ENCODE measurements at places on chromosomes 2 and 18.

DNA sequence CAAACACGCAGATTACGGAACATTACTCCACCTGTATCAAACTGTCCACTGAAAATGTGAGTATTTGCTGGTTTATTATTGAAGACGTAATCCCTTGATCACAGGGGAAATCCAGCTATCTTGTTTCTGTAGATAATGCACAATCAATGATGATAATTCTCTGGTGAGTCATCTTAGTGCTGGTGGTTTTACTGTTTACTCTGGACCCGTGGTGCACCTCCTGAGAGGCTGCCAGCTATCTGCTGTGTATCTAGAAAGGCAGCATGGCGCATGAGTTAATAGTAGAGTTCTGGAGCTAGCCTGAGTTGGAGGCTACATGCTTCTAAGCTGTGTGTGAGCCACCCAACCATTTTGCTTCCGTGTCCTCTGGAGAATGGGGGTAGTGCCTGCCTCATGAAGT lies 6.5 kb downstream of the NCAPH start:
- no peak for DNase-seq

- no peak for DNase-seq
Observed at GRCh38 chr18:12093520-12094257, at the start of gene ANKRD62. Gene ANKRD62, plus strand, starts transcription at chr18:12093843. Its CDS starts 175 bp downstream, at chr18:12094018.

GRCh38 chr2:132589111-132589830 lies 80.7 kb downstream of the LYPD1 start:
- DNase-seq, result no peak

DNA sequence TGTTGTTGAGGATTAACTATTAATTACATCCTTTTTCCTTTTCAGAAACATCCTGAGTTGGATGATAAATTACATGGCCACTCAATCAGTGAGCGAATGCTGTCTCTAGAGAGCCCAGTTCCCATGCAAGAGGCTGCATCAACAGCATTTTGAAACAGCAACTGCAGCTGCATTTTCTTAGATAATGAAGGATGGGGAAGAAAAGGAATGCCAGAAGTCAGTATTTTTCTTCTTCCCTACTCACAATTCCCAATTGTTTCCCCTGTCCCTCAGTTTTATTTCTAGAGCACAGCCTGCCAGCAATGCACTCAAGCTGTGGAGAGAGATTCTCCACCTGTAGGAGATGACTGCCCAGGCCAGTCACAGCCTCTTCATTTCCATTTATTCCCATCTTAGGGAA lies 6.9 kb downstream of the SCN7A start:
- DNase-seq, result no peak

GRCh38 chr2:132605236-132606180 lies 64.5 kb downstream of the LYPD1 start:
- no peak for DNase-seq

DNA sequence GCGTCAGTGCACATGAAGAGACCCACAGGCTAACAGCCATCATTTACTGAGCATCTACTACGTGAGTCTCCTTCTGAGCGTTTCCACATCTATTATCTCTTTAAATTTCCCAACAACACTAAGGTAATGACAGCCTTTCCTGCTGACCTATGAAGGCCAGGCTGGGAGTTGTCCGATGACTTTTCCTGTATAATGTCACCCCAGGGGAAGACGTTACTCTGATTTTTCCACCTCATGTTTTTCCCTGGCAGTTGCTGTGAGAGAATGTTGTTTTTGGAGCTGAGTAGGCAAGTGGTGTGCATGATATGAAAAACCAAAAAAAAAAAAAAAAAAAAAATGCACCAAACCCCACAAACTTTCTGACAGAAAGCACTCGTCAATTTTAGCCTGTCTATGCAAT lies 207.6 kb downstream of the SLC8A1 start:
- DNase-seq, result no peak

GRCh38 chr2:16037808-16038457 lies 97.6 kb downstream of the MYCN start:
- no peak for DNase-seq

GRCh38 chr2:64065516-64065915 lies 46.3 kb upstream of the VPS54 start:
- DNase-seq, result no peak

DNA sequence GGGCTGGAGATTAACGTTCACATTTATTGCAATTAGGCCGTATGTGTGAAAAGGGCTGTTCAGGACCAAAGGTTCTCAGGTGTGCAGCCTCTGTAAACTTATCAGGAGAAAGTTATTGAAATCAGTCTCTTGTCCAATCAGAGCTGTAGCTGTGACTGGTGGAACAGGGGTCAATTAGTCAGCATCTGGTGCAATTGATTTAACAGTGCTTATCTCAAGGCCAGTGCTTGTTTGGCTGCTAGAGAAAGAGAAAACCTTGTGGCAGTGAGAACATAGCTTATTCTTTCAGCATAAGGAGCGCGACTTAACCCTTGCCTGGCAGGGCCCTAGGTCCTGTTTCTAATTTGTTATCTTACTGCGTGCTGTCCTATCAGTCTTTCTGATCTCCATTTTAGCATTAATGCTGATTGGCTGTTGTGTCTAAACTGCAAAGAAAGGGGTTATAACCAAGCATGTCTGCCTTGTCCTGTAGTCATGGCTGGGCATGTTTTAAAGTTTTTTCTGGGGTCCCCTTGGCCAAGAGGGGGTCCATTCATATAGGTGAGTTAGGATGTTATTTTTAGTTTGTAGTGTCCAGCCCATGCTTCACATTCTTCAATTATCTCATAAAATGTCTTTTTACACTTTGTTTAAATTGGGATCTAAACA lies 66.4 kb downstream of the CYB5A start:
- no peak for DNase-seq

GRCh38 chr2:26982102-26982742 lies 11.8 kb downstream of the MAPRE3 start:
- DNase-seq, result no peak

GRCh38 chr2:69601179-69601612 lies 42.3 kb downstream of the AAK1 start:
- DNase-seq, result no peak

- no peak for DNase-seq
Observed at GRCh38 chr2:44680983-44681531, 260.4 kb upstream of the SIX3 start.

GRCh38 chr2:164839914-164840457 lies 1.6 kb downstream of the COBLL1 start:
- no peak for DNase-seq

GRCh38 chr2:29879456-29879855 lies 41.9 kb downstream of the ALK start:
- no peak for DNase-seq

DNA sequence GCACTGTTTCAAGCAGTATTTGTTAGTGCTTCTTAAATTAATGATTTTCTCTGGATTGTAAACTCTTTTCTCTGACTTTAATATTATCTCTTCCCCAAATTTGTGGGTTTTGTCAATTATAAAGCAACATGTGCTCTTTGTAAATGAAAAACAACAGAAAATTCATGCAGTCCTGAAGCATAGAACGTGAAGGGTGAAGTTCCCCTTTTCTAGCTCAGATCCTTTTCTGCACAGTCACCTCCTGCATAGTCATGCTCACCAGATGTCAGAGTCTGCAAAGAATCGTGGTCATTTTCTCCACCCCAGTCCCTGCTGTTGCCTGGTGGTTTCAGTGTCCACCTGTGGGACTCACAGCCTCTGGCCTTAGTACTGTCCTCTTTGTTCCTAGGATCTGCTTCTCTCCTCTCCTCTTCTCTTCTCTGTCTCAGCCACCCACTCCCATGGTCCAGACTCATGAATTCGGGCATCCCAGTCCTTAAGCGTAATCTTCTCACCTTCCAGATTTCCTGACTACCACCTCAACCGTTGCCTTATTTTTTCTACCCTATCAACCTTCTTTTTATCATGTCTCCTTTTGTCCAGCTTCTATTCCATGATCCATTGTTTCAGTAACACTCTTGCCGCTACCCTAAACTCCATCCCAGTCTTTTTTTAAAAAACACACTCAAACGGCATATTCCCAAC lies 229.1 kb downstream of the RTP5 start:
- DNase-seq, result no peak

- no peak for DNase-seq
Observed at GRCh38 chr2:119650206-119650605, 28.8 kb upstream of the TMEM177 start.

- peak; percentile 78 for DNase-seq
Observed at GRCh38 chr2:1769703-1770422, 25.5 kb upstream of the PXDN start.

DNA sequence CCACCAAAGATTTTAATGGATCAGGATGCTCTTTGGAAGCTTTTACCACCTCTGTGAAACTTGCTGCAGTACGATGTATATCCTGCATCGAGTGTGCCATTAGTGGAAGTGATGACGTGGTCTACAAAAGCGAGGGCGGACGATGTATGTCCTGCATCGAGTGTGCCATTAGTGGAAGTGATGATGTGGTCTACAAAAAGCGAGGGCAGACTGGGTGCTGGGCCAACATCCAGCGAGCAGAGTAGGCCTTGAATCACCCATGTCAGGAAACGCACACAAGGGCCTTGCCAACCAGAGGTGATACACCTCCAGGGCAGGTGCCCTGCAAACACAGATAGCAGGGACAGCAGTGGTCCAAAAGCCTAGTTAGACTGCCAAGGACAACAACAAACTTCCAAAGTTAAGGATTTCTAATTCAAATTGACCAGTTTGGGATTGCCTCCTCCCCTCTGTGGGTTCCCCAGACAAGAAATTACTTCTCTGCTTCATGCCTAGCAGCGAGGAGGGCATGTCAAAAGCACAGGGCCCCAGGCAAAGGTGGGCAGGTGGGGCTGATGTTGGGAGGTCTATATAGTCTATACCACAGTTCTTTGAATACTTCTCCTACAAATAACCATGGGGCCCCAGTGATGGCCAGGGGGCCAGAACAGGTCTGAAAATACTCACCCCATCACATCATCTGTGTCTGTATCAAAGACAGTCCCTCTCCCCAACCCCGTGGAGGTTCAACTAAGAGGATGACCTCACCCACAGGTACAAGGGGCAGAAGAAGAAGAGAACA lies 70.2 kb downstream of the ADD2 start:
- peak; percentile 57 for DNase-seq

GRCh38 chr2:126837966-126838715 lies 60.5 kb upstream of the TEX51 start:
- DNase-seq, result no peak

- no peak for DNase-seq
Observed at GRCh38 chr2:21412944-21413443, 289.2 kb downstream of the TDRD15 start.

GRCh38 chr2:212938144-212938793 lies 213.1 kb downstream of the IKZF2 start:
- DNase-seq, result no peak

DNA sequence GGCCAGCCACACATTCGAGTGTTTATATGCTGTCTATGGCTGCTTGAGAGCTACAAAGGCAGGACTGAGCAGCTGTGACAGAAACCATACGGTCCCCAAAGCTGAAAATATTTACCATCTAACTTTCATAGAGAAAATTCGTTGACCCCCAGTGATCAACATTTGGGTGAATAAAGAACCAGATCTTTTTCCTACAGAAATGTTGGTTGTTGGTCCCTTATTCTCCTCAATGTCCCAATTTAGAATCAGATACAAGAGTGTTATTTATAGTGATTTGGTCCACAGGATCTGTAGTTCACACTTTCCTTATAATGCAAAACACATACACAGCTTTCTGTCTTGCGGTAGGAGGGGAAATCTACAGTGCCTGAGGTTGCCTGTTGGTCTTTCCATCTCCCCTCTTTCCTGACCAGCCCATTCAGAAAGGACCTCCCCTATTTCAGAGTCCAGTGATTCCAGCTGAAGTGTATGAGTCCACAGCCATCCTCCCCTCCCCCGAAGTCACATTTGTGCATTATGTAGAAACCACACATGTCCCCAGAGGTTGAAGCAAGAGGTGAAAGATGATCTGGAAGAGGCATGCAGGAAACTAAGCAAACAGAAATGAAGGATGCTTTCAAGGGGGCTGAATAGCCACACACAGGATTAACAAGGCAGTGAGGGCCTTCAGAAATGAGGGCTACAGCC lies 61.9 kb downstream of the SPRED2 start:
- DNase-seq, result no peak

GRCh38 chr2:32750880-32751279 lies 123.0 kb downstream of the TTC27 start:
- DNase-seq, result no peak

DNA sequence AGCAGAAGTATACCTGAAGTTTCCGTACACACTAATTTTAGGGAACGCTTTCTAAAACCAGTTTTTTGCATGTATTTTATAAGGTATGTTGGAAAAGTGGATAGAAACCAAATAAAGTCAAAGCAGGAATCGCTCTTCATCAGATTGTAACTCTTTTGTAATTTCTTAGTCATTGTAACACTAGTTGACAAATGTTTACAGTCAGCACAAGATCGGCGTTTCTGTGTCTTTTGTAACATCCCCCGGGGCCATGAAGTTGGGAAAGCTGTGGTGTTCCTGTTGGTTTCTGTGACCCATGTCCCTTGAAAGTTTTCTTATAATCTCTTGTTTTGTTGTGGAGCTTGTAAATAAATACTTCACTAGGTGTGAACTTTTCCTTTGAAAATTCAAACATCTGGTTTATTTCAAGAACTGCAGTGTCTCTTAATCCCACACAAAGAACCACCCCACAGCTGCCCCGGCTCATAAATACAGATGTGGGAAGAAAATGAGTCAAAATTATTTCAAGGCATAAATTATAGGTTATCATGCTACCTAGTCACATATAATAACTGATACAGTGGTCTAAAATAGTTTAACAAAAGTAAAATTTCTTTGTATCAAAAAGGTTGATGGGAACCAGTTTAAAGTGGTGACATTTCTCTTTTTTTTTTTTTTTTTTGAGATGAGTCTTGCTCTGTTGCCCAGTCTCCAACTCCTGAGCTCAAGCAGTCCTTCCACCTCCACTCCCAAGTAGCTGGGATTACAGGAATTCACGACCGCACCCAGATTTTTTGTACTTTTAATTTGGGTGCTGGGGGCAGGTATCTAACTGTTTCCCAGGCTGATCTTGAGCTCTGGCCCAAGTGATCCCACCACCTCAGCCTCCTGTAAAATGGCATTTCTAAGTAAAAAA lies 751 bp upstream of the NMI start:
- DNase-seq, result no peak

- DNase-seq, result no peak
Observed at GRCh38 chr2:155442088-155442487, 743.6 kb downstream of the KCNJ3 start.

GRCh38 chr2:212337036-212337435 lies 201.6 kb downstream of the ERBB4 start:
- no peak for DNase-seq

- DNase-seq, result peak; percentile 74
Observed at GRCh38 chr2:46803911-46804670, 111.5 kb downstream of the MCFD2 start.

Measured in cardiac septum (tissue), 1 donor.